Left hindlimb (tissue), 1 donor: ENCODE measurements at places on chromosomes 5 and 9.

DNA sequence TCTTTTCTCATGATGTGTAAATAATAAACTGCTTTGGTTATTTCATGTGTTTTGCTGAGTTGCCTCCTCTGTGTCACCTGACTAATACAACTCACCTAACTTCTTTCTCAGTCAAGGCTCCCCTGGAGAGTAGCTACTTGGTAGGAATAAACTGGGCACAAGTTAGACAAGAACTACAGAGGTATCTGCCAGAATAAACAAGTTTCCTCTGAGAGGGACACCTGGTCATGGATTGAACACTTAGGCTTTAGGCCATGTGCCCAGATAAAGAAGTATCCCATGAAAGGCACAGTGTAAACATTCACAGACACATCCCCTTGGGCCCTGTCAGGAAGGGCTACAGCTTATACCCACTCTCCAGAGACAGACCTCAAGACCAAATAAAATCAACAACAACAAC is 532.5 kb downstream of the KIF4B start:
- DNase-seq: no peak

- no peak for DNase-seq
Observed at GRCh38 chr5:6043491-6044310, 334.6 kb downstream of the MED10 start.

DNA sequence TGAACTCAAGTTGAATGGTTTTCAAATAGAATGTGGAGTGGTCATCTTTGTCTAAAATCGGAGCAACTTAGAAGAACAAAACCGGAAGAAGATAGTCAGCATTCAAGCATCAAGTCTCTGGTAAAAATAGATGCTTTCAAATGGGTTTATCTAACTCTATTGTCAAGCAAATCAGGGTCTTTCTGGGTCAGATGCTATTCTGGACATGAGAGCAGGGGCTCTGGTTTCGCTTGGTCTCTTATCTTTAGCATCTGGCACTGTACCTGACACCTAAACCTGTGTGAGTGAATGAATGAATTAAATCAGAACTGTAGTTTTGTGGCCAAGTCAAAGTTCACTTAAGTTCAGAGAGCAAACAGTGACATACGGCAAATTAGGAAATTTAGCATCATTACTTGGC is 173.5 kb downstream of the SLIT3 start:
- DNase-seq: no peak

DNA sequence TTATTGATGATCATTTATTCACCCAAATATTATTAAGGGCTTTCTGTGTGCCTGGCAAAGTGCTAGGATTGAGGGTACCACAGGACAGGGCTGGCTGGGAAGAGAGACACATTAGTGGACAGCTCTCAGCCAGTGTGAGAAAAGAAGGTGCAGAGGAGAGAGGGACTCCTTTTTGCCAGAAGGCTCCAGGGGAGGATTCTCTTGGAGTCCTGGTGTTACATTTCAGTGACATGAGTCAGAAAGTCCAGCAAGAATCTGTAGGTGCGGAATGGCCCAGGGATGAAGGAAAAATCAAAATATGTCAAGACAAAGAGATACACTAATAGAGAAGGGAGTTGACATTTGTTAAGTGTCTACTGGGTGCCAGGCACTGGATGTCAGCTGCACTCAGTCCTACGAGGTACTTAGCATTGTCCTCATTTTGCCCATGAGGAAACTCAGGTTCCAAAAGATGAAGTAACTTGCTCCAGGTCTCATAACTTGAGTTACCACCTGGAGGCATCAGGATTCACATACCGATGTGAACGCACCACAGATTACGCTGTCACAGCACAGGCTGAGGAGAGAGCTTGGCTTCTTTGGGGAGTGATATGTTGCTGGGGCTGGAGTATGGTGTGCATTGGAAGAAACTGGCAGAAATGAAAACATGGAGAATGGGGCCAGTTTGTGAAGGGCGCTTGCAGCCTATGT is 60.5 kb downstream of the RASGRF2 start:
- no peak for DNase-seq
